Progenitor cell of endocrine pancreas (in vitro differentiated cells): ENCODE measurements at places on chromosomes 4 and X.
A peak's percentile ranks its signal among the peaks of the same experiment; 100 is the strongest.

GRCh38 chrX:153762626-153763173 is 1.3 kb upstream of the PLXNB3 start:
- peaks cover 3% of the 10 kb centered on the region for H3K27me3 ChIP-seq
- no peak overlapping the region for H3K4me3 ChIP-seq
- DNase-seq, result no peak
- H3K4me1 ChIP-seq, result peaks cover 2% of the 10 kb centered on the region

- no peaks in the 10 kb centered on the region for H3K36me3 ChIP-seq
- H3K27me3 ChIP-seq, result no peaks in the 10 kb centered on the region
- H3K4me3 ChIP-seq, result no peak overlapping the region
Observed at GRCh38 chr4:30945586-30945985, 225.4 kb downstream of the PCDH7 start.

GRCh38 chrX:13778916-13779315 is 38.0 kb downstream of the GPM6B start:
- H3K4me1 ChIP-seq, result no peaks in the 10 kb centered on the region
- DNase-seq, result no peak
- H3K4me3 ChIP-seq, result no peak overlapping the region
- peaks cover 15% of the 10 kb centered on the region for H3K36me3 ChIP-seq

DNA sequence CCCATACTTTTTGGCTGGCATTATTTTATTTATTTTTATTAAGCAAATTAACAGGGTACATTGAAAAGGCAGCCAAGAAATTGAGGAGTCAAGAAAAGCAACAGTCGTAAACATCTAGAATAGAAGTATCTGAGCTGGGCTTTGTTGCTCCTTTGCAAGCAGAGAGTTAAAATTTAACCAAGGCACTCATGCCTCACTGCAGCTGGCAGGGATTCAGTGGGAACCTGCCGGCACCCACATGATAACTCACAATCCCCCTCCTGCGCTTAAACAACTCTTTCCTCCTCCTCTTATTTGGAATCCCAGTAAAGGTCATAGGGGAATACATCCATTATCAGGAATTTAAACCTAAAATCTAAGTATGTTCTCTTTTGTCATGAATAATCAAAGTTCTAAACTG is 115.5 kb downstream of the SOX3 start:
- no peak for DNase-seq
- no peaks in the 10 kb centered on the region for H3K27me3 ChIP-seq
- no peak overlapping the region for H3K4me3 ChIP-seq
- H3K27ac ChIP-seq, result peak overlapping the region; percentile 5
- H3K4me1 ChIP-seq, result peaks cover 24% of the 10 kb centered on the region

DNA sequence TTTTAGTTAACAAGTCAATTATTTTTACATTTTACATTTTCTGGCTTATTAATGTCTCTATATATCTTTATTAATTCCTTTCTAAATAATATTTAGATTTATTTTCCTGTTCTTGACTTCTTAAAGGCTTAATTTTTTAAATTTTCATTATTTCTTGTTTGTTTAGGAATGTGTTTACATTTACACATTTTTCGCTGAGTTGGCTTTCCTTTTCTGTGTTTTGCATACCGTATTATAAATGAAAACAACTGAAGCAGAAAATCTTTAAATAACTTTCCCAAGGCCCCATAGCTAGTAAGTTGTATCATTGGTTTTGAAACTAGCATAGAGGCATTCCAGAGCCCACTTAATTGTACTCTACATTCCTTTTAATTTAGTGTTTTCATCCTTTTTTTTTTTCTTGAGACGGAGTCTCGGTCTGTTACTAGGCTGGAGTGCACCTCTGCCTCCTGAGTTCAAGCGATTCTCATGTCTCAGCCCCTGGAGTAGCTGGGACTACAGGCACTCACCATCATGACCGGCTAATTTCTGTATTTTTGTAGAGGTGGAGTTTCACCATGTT is 261.6 kb downstream of the IQCM start:
- H3K36me3 ChIP-seq, result no peaks in the 10 kb centered on the region
- DNase-seq, result no peak
- no peaks in the 10 kb centered on the region for H3K4me1 ChIP-seq
- H3K4me3 ChIP-seq, result no peak overlapping the region

GRCh38 chr4:146095091-146095690 is 80.3 kb upstream of the LSM6 start:
- peaks cover 8% of the 10 kb centered on the region for H3K4me1 ChIP-seq
- DNase-seq, result peak; percentile 15
- H3K36me3 ChIP-seq, result no peaks in the 10 kb centered on the region
- no peak overlapping the region for H3K4me3 ChIP-seq
- H3K27me3 ChIP-seq, result no peaks in the 10 kb centered on the region
- no peak overlapping the region for H3K27ac ChIP-seq

- peaks cover 17% of the 10 kb centered on the region for H3K4me1 ChIP-seq
- peak overlapping the region; percentile 63 for H3K27ac ChIP-seq
- H3K4me3 ChIP-seq, result no peak overlapping the region
- H3K36me3 ChIP-seq, result no peaks in the 10 kb centered on the region
- DNase-seq, result no peak
Observed at GRCh38 chr4:101697266-101697665, 93.3 kb upstream of the BANK1 start.

DNA sequence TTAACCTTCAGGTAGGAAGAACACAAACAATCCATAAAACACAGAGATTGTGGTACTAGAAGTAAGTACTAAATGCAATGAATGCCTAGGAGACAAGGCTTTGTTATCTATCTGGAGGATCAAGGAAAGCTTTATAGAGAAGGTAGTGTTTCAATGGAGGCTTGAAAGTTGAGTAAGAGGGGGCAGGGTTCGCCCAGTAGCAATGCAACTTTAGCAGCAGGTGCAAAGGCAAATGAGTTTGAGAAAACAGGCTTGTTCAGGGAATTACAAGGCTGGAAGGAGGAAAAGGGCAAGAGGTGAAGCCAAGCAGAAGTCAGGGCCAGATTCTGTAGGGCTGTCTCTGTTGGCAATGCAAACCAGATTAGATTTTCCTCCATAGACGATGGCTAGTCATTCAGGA is 35.5 kb upstream of the AMELX start:
- no peak overlapping the region for H3K27ac ChIP-seq
- no peaks in the 10 kb centered on the region for H3K27me3 ChIP-seq
- DNase-seq, result no peak
- no peaks in the 10 kb centered on the region for H3K36me3 ChIP-seq
- H3K4me1 ChIP-seq, result peaks cover 1% of the 10 kb centered on the region
- no peak overlapping the region for H3K4me3 ChIP-seq

DNA sequence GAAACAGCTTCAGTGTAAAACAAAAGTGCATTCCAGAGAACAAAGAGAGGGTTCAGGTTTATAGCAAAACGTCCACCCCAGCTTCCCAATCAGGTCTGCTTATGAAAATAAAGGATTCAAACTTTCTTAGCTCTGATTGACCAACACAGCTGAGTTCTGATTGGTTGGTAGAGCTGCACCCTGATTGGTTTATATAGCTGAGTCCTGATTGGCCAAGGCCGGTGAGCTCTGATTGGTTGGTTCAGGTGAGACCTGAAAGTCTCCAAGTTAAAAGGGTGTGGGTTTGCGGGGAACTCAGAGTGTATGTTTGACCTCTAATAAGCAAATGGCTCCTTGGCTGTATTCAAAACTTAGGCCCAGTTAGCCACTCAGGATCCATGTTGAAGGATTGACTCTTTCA is 20.9 kb downstream of the CLRN2 start:
- no peak for DNase-seq
- peaks cover 2% of the 10 kb centered on the region for H3K27me3 ChIP-seq
- H3K4me1 ChIP-seq, result peaks cover 4% of the 10 kb centered on the region
- H3K4me3 ChIP-seq, result no peak overlapping the region

DNA sequence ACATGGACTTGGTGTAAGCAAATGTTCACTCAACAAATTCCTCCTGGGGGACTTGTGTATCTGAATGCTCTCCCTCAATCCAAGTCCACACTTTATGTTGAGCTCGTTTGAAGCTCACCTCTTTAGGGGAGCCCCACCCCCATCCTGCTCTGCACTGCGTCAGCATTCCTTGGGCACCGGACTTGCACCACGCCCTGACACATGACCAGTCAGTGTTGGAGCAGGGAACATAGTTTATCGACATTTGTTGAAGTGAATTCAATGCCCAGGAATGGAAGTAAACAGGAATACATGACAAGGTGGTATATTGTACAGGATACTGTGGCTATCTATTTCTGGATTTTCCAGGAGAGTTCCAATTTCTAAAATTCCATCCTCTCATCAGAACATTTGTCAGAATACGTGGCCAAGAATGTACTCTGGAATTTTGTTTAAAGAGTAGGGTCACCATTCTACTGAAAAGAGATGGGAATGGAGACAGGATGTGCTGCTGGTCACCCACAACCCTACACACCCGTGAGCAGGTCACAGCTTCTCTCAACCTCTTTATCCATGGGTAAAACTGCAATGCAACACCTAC is 60.0 kb upstream of the LNX1 start:
- no peaks in the 10 kb centered on the region for H3K36me3 ChIP-seq
- no peak overlapping the region for H3K4me3 ChIP-seq
- H3K27ac ChIP-seq, result no peak overlapping the region
- H3K27me3 ChIP-seq, result no peaks in the 10 kb centered on the region

GRCh38 chr4:133190098-133190497 is 41.0 kb downstream of the PCDH10 start:
- DNase-seq, result no peak
- H3K27ac ChIP-seq, result no peak overlapping the region
- H3K36me3 ChIP-seq, result no peaks in the 10 kb centered on the region
- H3K4me3 ChIP-seq, result no peak overlapping the region
- H3K4me1 ChIP-seq, result no peaks in the 10 kb centered on the region

DNA sequence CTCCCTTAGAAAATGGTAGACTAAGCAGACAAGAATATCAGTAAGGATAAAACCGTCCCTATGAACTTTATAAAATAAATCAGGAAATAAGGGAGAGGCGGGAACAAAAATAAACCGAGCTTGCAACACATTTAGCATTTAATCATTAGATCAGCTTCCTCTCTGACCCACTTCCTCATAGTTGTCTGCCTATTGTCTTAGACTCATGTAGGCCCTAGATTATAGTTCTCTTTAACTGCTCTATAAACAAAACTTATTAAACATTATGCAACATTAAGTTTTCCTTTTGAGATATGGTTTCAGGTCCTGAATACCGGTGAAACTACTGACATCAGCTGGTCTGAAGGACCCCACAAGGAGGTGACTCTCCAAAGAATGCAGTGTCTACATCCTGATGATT is 15.8 kb upstream of the SRD5A3 start:
- DNase-seq, result no peak
- no peak overlapping the region for H3K4me3 ChIP-seq
- no peaks in the 10 kb centered on the region for H3K4me1 ChIP-seq
- H3K36me3 ChIP-seq, result peaks cover 1% of the 10 kb centered on the region

DNA sequence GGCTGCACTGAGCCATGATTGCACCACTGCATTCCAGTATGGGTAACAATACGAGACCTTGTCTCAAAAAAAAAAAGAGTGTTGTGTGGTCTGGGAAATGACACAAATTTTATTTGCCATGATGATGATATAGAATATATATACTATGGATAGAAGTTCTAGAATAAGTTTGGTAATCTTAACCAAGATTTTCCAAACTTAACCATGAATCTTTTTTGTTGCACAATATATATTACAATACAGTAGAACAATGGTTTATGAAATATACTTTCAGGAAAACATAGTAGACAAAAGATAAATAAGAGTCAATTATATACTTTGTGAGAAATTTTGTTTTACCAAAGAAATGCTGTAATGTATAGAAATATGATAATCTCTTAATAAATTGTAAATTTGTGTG is 34.8 kb downstream of the MFSD8 start:
- H3K27me3 ChIP-seq, result no peaks in the 10 kb centered on the region
- H3K27ac ChIP-seq, result peak overlapping the region; percentile 41
- H3K4me1 ChIP-seq, result no peaks in the 10 kb centered on the region
- no peak for DNase-seq

DNA sequence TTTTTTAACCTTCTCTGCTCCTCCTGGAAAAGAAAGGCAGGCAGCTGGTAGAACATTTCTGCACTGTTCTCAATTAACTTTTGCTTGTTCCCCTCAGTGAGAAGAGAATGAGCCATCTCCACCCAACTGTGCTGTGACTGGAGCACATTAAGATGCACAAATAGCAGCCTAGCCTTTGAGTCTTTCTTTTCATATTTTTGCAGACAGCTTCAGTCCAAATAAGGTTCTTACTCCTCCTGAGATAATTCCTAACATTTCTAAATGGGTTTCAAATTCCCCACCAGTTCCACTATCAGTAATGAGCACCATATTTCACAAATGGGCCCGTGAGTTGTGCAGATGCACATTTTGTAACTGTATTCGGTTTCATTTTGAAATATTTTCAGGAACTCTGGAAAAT is 118.6 kb downstream of the SPCS3 start:
- H3K36me3 ChIP-seq, result no peaks in the 10 kb centered on the region
- H3K27me3 ChIP-seq, result no peaks in the 10 kb centered on the region
- no peak overlapping the region for H3K4me3 ChIP-seq
- no peak for DNase-seq
- peaks cover 8% of the 10 kb centered on the region for H3K4me1 ChIP-seq

DNA sequence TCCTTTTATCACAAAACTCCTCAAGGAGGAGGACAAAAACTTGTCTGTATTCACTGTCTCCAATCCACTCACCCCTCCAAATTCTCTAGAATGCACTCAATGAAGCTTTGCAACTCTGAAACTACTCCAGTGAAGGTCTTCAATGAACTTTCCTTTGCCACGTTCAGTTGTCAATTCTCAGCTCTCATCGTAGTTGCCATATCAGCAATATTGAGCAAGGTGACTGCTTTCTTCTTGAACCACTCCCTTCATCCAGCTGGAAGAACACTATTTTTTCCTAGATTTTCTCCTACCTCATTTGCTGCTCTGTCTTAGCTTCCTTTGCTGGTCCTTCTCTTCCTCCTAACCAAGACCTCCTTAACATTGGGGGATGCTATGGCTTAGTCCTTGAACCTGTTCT is 191.8 kb downstream of the KDR start:
- H3K36me3 ChIP-seq, result no peaks in the 10 kb centered on the region
- no peak overlapping the region for H3K4me3 ChIP-seq
- H3K27ac ChIP-seq, result no peak overlapping the region

DNA sequence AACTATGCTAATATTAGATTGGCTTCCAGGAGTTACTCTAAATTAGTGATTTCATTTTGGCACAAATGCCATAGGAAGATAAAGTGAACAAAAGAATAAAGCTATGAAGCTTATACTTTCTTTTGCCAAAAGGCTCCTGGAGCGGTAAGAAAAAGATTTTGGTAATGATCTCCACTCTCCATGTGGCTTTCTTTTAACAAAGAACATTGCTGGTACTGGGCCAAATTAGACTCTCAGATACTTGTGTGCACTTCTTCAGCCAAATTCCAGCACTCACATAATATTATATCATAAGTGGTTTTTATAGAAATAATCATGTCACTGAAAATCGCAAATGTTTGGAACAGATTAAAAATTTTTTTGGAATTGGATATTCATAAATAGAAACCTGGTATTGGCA is 142.4 kb upstream of the FGF13 start:
- no peak overlapping the region for H3K27ac ChIP-seq
- no peak for DNase-seq
- no peaks in the 10 kb centered on the region for H3K36me3 ChIP-seq
- no peak overlapping the region for H3K4me3 ChIP-seq
- no peaks in the 10 kb centered on the region for H3K4me1 ChIP-seq
- H3K27me3 ChIP-seq, result no peaks in the 10 kb centered on the region

GRCh38 chr4:189048119-189048518 is 892.6 kb upstream of the FRG1 start:
- no peaks in the 10 kb centered on the region for H3K27me3 ChIP-seq
- H3K4me3 ChIP-seq, result no peak overlapping the region
- no peak overlapping the region for H3K27ac ChIP-seq
- no peaks in the 10 kb centered on the region for H3K36me3 ChIP-seq
- DNase-seq, result no peak

GRCh38 chr4:141058591-141059512 is 74.4 kb downstream of the RNF150 start:
- H3K36me3 ChIP-seq, result no peaks in the 10 kb centered on the region
- H3K27me3 ChIP-seq, result no peaks in the 10 kb centered on the region
- DNase-seq, result no peak
- no peak overlapping the region for H3K27ac ChIP-seq
- H3K4me3 ChIP-seq, result no peak overlapping the region
